ENCODE measurements at places on chromosomes 1 and 21.

GRCh38 chr1:15685820-15686219 is 1.7 kb downstream of the PLEKHM2 start:
- DNase-seq, result no peak

- no peak for DNase-seq
Observed at GRCh38 chr1:228376262-228376628, 30.4 kb downstream of the TRIM11 start.

- DNase-seq, result no peak
Observed at GRCh38 chr1:179080866-179081686, 794 bp upstream of the TOR3A start.

DNA sequence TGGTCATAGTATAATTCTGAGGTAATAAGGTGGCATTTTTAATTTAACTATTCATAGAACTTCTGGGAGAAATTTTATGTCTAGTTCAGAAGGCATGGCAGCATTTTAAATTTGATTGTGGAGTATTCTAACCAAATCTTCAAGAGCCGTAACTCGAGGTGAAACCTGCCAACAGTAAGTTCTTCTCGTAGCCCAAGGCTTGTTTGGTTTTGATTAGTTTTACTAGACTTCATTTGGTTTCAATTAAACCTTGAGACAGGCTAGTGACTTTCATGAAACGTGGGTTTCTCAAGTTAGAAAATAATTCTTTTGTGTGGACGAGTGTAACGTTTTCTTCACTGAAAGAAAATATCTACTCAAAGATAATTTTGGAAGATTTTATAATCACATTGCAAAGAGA is 395.5 kb downstream of the USP25 start:
- DNase-seq, result no peak

- DNase-seq, result peak; percentile 8
Observed at GRCh38 chr1:90707363-90707710, 9.8 kb downstream of the BARHL2 start.

DNA sequence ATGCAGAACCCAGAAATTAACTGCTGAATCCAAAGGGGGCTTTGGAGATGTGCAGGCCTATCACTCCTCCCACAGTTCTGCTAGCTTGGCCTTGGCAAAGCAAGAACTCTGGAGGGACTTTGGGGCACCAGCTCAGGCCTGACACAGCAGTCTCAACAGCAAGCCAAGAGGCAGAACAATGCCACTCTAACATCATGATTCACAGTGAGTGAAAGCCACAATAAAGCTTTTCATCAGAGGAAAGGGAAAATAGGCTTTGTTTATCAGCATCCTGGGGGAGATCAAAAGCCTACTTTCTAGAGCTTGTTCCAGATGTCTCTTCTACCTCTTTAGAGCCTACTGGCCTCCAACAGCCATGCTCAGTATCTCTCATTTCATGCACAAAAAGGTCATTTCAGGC is 283.4 kb downstream of the KCNH1 start:
- no peak for DNase-seq

DNA sequence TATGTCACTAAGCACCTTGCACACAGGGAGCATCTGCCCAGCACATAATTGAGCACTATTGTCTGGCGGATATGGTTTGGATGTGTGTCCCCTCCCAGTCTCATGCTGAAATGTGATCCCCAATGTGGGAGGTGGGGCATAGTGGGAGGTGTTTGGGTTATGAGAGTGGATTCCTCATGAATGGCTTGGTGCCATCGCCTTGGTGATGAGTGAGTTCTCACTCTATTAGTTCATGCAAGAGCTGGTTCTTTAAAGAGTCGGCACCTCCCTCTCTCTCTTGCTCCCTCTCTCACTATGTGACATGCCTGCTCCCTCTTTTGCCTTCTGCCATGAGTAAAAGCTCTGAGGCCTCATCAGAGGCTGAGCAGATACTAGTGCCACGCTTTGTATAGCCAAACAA is 9.5 kb downstream of the CTSK start:
- DNase-seq, result no peak

- DNase-seq, result peak; percentile 95
Observed at GRCh38 chr1:43285269-43285990, at the start of gene C1orf210. C1orf210 (minus strand) TSS chr1:43285581; CDS start chr1:43283270, 2,311 bp downstream.

DNA sequence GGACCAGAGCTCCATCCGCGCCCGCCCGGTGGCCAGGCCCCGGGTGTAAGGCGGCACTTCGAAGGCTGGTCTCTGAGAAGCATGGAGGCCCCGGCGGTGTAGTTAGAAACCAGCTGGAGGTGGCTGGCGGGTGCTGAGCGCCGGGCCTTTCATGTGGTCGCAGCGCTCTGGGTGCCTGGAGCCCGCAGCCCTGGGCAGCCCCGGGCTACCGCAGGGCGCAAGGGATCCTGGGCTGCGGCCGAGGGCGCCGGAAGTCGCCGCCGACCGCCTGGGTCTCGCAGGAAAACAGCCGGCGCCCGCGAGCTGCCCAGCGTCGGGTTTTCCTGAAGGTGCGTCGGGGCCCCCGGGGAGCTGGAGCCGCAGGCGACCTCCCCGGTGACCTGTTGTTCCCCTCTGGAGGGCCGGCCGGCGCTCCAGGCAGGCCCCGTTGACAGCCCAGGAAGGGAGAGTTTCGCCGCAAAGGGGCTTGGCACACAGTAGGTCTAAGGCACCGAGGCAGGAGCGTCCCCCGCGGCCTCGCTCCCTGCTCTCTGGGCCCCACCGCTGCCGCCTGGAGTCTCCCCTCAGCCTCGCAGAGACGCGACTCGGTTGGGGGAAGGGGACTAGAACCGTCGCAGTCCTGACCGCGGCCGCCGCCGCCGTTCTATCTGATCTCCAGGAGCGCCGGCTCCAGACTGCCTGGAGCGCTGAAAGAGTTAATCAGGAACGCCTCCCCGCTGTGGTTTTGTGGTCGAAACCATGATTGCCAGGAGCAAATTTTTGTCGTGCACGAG is 2.7 kb downstream of the GRHL3 start:
- DNase-seq, result no peak

DNA sequence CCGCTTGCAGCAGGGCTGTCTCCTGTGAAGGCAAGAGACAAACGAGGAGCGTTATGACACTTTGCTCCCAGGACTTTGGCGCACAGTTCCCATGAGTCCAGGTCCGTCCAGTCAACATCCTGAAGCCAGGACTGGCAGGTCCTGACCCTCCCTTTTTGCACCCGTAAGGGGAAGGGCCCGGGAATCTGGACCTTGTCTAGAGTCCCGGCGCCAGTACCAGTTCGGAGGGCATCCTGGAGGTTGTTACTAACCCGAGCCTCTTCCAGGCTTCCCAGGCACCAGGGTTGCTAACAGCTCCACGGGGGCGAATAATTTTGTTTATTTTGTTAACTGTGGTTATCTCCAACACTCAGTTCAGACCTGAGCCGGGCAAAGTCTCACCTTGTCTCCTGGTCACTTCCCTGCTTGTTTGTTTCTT is 682 bp upstream of the RWDD3 start:
- no peak for DNase-seq

DNA sequence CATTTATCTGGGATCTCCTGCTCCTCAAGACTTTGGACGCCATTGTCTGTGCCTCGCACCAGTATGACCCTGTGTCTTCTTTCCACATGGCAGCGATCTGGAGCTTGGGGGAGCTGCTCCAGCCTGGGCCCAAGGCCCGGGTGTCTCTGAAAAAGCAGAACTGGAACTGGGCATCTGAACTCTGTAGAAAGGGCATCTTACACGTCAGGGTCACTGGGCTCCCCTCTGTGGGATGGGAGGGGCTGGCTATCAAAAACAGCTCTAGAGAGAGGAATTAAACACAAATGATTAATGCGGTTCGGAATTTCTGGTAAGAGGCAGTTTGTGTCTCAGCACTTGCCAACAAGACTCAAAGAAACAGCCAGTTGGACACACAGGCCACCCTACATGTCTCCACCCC is 16.1 kb downstream of the FCRL1 start:
- DNase-seq, result no peak

GRCh38 chr1:113207019-113207418 is 134.0 kb downstream of the LRIG2 start:
- DNase-seq, result peak; percentile 12

DNA sequence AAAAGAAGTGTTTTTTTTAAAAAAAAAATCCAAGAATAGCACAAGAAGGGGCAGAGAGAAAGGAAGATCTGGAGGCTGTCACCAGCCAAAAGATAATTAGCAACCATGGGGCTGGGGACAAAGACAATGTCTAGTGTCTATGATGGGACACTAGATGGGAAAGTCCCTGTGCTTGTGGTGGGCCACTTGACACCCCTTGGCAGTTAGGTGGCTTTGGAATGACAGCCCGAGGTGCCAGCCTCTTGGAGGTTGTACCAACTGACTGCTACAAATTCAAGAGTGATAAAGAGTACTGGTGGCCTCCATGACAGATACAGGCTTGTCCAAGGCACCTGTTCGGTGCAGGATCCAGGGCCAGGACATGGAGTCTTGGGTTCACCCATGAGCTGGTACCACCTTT is 21.6 kb downstream of the ATP2B4 start:
- DNase-seq, result no peak

GRCh38 chr1:82387012-82387366 is 586.3 kb downstream of the ADGRL2 start:
- DNase-seq, result no peak

DNA sequence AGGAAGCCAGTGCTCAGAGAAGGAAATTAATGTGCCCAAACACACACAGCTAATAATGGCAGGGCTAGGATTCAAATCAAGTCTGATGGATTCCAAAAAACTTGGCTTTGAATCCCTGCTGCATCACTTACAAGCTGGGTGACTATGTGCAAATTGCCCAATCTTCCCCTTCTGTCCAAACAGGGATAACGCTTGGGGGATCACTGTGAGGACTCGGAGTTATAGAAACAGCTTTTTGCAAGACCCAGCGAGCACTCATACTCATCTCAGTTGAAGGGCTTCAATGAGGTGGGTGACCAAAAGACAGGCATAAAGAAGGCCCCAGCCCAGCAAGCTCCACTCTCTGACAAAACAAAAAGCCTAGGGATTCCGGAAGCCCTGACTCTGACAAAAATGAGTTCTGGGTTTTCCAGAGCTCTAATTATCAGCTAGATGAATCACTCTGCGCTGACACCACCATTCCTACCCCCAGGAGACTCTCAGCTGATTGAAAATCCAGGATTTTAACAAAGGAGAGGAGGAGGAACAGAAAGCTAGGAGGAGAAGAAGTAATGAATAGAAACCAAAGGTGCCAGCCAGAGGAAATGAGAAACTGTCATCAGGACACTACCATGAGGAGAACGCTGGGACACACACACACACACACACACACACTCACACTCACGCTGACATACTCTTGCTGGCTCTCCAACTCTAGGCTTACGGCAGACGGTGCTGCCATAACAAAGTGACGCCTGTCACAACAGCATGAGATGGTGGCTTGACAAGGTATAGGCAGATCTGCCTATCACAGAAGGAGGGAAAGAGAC is 1.6 kb upstream of the STK40 start:
- DNase-seq, result no peak

DNA sequence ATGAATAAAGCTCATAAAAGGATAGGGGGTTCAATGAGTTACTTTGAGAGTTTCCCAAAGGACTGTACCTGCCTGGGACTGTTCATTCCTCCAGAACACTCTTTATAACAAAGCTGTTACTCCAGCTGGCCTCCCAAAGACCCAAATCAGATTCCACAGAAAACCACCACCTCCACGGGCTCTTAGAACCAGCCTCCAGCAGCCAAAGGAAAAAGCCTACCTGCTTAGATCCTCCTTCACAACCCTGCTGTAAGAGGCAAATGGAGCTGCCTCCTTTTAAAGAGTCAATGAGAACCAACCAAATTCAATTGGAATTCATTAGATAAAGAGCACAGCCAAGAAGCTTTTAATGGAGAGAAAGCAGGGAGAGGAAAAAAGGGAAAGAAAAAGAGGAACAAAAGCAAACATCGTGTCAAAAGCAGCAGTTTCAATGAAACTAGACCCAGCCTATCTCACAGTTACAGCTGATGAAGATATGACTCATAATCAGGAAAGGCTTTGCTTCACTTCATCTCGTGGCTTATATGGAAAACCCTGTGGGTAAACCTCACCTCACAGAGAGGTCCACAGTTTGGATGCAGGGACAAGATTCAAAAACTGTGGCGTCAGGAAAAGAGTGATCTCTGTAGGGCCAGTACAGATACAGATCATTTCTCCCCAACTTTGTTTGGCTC is 27.8 kb upstream of the FMO4 start:
- DNase-seq, result no peak

DNA sequence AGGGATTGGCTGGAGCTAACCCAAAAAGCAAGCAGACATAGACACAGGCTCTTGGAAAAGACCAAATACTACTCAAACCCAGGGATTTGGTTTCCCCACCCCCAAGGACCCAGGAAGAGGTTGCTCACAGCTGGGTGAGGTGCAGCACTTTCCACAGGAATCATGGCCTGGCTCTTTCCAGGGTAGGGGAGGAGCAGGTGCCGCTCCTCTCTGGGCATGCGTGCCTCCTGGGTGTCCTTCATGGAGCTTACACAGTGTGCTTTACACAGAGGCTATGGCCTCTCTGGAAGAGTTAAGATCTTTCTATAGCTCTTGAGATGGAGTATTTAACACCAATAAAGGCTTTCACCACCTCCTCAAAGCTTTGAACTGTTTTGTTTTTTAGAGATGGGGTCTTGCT is 88.3 kb downstream of the CD58 start:
- no peak for DNase-seq

- DNase-seq, result no peak
Observed at GRCh38 chr21:45306832-45307571, 19.3 kb upstream of the POFUT2 start.

- DNase-seq, result no peak
Observed at GRCh38 chr1:156961709-156962108, 41.3 kb downstream of the LRRC71 start.

GRCh38 chr21:46051821-46052675 is 45.9 kb upstream of the COL6A2 start:
- DNase-seq, result no peak

- DNase-seq, result no peak
Observed at GRCh38 chr1:154353966-154354365, 28.6 kb downstream of the ATP8B2 start.

DNA sequence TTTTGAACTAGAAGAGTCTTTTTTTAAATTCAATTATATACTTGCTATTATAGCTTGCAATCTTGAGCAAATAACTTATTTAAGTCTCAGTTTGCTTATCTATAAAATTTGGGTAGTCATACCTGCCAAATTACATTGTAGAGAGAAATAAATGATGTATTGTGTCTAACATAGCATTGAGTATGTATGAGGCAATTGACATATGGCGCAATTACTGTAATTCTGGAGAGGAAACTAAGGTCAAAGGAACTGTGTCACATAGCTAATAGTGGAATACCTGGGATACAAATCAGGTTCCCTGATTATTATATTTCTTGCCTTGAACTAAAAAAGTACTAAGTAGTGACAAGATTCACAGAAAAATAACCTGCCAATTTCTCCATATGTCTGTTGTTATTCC is 302.5 kb downstream of the PDE4B start:
- DNase-seq, result no peak

GRCh38 chr1:114003431-114003830 is 24.2 kb downstream of the OLFML3 start:
- DNase-seq, result no peak

- DNase-seq, result no peak
Observed at GRCh38 chr1:112997781-112998180, 41.8 kb upstream of the SLC16A1 start.

- peak; percentile 70 for DNase-seq
Observed at GRCh38 chr1:242017580-242018233, 18.8 kb upstream of the MAP1LC3C start.
